ENCODE measurements at places on chromosomes 2 and 18.

- DNase-seq, result no peak
Observed at GRCh38 chr2:105553538-105554196, 154.8 kb upstream of the FHL2 start.

DNA sequence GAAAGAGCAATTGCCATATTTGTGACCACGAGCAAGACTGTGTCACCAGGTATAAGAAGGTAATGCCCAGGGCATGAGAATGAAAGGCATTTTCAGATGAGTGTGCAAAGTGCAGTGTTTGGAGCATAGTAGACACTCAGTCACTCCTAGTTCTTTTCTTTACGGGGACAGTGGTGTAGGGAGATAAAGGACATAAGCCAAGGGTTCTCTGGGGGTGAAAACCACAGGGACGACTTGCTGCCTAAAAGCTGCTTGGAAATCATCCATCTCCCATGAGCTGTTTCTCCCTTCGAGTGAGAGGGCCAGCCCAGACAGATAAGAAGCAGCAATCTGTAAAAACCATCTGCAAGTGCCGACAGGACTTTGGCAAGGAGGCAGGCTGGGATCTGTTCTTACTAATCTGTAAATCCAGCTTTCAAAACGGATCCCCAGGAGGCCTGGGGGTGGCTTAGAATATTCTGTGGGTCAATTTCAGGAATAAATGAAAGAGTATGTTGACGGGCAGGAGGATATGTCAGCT lies 221.6 kb downstream of the LPIN1 start:
- DNase-seq, result no peak

DNA sequence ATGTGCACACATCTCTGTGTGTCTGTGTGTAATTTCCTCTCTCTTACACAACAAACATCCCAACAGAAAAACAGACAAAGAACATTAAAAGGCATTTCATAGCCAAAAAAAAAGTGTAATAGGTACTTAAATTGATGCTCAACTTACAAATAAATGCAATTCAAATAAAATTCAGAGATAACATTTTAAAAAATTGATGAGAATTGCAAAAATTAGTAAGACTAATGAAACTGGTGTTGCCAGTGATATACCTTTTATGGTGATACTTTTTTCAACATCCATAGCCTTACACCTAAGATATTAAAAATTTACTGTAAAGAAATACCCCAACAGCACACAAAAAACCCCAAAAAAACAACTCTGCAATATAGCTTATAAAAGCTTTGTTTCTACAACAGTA lies 76.0 kb downstream of the SS18 start:
- no peak for DNase-seq

DNA sequence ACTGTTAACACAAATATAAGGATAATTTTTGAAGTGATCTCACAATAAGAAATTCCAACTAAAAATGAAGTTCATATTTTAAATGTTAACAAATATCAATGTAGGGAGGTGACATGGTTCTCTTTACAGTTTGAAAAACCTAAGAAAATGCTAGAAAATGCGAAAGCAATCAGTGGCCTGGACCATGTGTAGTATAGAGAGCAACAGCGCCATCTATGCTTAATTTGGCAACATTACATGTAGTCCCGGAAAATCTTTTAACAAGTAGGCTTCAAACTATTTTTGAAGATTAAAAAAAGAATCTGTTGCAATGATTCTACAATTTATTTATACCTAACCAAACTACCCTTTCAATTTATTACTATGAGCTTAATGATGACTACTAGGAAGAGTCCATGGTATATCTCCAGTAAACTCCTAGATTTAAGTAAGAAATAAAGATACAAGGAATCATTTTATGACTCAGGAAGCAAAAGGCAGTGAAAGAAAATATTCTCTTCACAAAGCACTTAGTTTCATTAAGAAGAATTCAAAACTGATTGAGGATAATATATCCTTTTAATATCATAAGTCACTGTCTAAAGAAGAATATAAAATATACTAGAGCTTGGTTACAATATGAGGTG lies 33.3 kb downstream of the NDUFA10 start:
- peak; percentile 59 for DNase-seq

DNA sequence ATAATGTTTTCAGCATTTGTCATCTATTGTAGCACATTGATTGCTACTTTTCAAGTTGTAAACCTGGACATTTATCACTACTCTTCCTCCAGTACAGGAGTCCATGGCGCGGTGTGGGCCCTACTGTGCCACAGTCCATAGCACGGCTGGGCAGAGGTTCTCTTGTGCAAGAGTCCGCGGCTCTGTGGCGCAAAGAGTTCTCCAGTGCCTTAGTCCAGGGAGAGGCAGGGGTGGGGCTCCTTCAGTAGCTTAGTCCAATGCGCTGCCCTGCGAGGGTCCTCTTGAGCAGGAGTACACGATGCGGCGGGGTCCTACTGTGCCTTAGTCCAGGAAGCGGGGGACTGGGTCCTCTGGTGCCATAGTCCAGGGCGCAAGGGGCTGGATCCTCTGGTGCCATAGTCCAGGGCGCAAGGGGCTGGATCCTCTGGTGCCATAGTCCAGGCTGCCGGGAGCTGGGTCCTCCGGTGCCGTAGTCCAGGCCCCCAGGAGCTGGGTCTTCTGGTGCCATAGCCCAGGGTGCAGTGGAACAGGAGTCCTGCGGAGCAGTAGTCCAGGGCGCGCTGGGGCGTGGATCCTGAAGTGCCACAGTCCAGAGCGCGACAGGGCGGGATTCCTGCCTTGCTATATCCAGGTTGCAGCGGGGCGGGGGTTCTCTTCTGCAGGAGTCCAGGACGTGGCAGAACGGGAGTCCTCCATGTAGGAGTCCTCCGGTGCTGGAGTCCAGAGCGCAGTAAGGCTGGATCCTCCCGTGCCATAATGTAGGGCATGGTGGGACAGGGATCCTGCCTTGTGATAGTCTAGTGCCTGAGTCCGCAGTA lies 129.3 kb downstream of the CCDC74A start:
- DNase-seq, result no peak

DNA sequence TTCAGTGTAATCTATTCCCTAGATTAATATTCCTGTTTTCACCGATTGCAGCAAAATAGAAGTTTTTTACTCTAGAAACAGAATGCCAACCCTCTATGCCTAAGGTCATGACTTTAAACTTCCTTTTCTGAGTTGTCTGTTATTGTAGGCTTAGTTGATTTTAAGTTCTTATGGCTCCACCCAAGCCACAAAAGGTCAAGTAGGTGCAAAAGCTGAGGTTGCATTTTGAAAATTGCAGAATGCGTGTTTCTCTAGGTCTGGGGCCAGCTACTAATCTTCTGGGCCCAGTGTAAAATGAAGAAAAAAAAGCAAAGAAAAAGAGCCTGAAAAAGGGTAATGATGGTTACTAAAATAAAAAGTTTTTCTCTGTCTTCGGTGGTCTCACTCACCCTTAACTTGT lies 635.7 kb upstream of the FAM98A start:
- DNase-seq, result no peak

DNA sequence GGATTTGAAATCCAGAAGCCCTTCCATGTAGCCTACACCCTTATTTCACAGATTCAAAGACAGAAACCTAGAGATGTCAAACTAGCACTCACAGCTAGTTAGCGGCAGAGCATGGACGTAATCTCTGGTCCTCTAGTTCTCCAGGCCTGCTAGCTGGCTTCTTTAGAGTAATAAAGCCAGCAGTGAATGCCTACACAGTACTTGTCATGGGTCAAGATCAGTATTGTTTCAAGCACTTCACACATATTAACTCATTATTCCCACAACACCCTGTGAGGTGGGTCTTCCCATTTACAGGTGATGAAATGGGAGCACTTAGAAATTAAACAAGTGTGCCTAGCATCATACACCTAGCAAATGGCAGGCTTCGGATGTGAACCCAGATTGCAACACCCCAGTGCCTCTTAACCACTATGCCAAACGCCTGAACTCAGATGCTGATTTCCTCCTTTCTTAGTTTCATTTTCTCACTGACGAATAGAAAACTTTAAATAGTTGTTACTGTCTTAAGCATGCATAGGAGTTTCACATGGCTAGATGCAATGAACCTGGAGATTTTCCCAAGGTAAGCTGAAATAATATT lies 14.5 kb upstream of the ZBTB14 start:
- no peak for DNase-seq

Data from KBM-7 (cell line).